Stimulated activated CD4-positive, alpha-beta T cell treated with anti-CD3 and anti-CD28 coated beads, Interleukin-4, amount 100 ng/mL, for 48 hours (primary cell): ENCODE measurements at places on chromosomes 16 and 17.

DNA sequence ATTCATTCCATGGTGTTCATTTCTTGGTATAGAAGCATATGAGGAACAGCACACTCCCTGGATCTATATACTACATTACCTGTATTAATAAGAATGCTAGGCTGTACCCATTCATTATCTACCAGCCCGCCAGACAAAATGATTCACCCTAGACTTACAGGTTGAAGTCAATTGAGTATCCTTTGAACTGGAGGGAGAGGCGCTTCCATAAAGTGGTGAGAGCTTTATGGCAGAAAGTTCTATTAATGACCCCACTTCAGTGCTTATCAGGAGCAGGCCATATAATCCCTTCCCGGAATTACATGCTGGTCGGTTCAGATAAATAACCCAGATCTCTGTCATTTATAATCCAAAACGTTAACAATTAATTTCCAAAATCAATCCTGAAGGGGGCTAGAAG, 44.5 kb upstream of the TOX3 start:
- DNase-seq, result no peak

- DNase-seq, result no peak
Measured at GRCh38 chr17:31386542-31387075, 4.9 kb upstream of the RAB11FIP4 start.

- DNase-seq, result no peak
Measured at GRCh38 chr16:83268169-83268568, 539.6 kb upstream of the HSBP1 start.

DNA sequence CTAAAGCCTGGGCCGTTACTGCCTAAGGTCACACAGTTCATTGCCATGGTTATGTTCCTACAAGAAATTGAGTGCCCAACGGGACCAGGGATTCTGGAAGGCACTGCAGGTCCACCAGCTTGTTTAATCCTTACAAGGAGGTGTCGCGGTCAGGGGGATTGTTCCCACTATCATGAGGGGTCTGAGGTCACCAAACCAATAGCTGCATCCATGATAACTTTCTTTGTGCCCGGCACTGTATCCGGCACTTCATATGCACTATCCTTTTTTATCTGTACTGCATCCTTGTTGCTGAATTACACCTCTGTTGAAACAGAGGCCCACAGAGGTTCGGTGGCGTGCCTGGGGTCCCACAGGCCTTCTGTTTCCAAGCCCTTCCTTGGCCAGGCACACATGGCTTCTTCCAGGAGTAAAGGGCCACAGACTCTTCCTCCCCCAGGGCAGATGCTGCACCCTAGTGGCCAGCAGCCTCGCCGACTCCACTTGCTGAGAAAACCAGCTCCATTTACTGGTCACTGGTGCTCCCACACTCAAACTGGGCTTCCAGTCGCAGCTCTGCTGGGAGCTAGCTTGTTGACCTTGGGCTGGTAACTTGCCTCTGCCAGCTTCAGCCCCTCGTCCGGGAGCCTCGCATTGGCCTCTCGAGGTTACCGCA, 82.0 kb upstream of the PLCG2 start:
- peak; percentile 45 for DNase-seq

- no peak for DNase-seq
Measured at GRCh38 chr16:72905581-72905980, 142.3 kb downstream of the ZFHX3 start.

DNA sequence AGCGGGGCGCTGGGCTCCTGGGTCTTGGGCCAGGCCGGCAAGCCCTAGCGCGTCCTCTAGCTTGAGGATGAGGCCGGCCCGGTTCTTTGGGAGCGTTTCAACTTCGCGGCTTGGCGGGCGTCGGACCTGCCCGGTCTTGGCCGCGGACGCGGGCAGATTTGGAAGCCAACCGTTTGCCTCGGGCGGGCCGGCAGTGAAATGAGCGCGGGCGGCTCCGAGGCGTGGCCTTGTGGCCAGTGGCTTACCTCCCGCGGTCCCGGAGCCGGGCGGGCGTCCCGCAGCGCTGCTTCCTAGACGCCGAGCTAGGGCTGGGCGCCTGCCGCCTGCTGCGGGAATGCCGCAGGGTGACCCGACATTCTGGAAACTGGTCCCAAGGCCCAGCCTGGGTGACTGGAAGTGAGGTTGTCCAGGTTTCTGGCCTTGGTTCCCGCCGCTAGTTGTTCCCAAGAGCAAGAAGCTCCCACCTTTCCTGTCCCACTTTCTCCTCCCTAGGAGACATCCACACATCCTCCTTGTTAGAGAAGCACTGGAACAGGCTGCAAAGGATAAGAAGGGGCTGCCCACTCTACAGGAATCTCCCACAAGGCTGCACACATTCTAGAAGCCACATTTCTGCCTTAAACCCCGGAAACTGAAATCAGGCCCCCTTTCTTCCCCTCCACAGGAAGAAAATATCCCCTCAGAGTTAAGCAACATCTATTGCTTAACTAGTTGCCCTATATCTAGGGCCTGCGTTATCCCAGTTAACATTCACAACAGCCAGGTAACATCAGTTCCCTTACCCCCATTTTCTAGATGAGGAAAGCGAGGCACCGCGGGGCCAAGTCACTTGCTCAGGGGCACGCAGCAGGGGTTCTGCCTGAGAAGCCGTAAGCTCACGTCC, 4.5 kb upstream of the CBX8 start:
- DNase-seq, result no peak

GRCh38 chr17:35797370-35797769, 1.9 kb upstream of the MMP28 start:
- DNase-seq, result no peak

- DNase-seq, result no peak
Measured at GRCh38 chr16:66481081-66481942, 54.2 kb downstream of the BEAN1 start.

DNA sequence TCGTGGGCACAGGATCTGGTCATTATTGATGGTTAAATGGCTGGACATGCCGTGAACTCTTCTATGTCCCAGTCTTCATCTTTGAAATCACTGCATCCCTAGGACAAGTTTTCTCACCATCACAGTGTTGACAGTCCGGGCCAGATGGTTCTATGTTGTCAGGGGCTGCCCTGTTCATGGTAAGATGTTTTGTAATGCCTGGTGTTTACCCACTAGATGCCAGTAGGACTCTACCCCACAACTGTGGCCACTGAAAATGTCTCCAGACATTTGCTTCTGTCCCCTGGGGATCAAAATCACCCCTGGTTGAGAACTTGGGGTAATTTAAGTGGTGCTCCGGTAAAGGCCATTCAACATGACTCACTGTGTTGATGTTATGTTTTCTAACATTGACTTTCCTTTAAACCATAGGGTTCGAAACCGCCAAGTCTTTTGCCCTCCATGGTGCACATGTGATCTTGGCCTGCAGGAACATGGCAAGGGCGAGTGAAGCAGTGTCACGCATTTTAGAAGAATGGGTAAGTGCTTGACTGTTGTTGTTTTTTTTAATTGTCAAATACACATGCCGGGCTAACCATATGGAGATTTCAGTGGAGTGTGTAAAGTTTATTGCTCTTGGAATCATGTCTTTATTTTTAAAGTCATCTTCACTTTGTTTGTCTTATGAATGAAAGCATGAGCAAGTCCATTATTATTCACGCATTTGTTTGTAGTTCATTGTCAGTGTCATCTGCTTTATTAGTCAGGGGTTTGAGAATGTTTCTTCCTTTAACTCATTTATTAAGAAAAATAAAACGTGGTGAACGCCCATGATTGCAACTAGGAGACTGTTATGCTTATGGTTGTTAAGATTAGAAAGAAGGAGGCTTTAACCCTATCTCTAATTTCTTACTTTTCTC, 64.6 kb downstream of the WWOX start:
- DNase-seq, result no peak

GRCh38 chr16:53732296-53732929, 28.5 kb downstream of the FTO start:
- DNase-seq, result no peak

- DNase-seq, result no peak
Measured at GRCh38 chr16:75377729-75378386, 55.4 kb downstream of the CFDP1 start.

GRCh38 chr17:20127360-20128035, 118.3 kb downstream of the SPECC1 start:
- DNase-seq, result no peak

DNA sequence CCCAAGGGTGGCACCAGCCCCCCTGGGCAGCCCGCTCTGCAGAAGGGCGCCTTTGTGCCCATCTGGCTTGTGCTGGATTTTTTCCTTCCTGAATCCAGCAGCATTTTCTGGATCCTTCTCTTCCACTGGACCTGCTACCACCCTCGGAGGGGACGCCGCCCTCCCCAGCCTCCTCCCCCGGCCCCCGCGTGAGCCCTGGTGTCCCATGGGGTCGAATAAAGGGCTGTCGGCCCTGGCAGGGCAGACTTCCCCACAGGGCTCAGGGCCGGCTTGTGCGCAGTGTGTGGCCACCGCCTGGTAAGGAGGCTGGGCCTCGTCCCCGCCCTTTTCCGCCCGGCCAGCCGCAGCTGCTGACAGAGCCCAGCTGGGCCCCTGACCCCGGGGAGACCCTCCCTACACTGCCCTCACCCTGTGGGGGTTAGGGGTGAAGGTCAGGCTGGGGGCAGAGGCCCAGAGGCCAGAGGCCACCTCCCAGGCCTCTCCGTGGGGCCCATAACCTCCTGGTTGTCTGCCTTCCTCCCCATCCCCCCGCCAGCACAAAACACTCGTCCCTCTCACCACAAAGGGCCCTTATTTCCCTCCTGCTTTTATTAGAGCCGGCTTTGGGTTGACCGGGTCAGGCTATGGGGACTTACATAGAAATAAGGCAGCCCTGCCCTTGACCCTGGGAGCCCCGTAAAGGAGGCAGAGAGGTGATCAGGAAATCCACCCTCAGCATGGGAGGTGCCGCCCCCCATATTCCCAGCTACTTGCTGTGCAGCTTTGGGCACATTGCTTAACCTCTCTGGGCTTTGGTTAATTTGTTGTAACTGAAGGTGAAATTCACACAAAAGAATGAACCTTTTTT, 179.3 kb upstream of the CIBAR2 start:
- DNase-seq, result no peak

- DNase-seq, result no peak
Measured at GRCh38 chr17:1100382-1100781, 79.4 kb downstream of the ABR start.

DNA sequence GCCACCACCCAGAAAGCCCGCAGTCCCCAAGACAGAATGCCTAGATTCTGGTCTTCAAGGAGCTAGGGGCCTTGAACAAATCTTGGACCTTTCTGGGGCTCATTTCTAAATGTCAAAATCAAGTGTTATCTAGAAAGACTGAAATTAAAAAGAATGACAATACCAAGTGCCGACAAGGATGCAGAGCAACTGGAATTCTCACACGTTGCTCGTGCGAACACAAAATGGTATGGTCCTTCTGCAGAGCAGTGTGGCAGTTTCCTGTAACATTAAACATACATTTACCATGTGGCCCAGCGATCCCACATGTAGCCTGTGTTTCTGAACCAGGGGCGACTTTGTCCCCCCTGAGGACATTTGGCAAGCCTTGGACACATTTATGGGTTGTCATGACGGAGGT, 137.9 kb downstream of the GAS7 start:
- no peak for DNase-seq

DNA sequence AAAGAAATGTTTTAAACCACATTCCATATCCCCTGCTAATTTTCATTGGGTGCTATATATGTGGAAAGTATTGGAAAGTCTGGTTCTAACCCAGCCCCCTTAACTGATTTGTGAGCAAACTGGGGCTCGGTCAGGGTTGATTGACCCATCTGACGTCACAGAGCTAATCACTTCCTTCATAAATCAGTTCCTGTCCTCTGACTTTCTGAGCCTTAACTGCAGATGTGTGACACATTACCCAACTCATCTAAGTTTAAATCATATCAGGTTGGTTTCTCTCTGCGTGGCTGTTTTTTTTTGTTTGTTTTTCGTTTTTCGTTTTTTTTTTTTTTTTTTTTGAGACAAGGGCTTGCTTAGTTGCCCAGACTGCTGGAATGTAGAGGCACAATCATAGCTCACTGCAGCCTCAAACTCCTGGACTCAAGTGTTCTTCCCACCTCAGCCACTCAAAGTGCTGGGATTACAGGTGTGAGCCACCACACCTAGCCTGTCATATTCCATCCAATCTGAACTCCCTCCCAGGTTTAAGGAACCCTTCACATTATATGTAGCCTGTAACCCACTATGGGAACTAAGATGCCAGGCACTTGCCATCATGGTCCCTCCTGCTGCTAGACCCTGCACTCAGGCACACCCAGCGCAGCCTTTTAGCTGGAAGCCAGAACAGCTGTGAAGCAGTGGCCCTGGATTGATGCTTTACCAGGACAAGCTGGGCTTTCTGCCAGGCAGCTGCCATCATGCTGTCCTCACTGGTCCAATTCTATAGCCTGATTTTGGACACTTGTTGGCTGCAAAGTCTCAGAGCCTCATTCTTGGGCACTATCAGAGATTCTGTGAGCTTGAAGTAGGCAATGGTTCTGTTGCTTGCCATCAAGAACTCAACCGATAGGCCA, 6.9 kb upstream of the BPTF start:
- no peak for DNase-seq

GRCh38 chr17:79401704-79402674, 208.9 kb downstream of the RBFOX3 start:
- DNase-seq, result no peak

GRCh38 chr16:97822-98221, 19.8 kb downstream of the MPG start:
- no peak for DNase-seq

DNA sequence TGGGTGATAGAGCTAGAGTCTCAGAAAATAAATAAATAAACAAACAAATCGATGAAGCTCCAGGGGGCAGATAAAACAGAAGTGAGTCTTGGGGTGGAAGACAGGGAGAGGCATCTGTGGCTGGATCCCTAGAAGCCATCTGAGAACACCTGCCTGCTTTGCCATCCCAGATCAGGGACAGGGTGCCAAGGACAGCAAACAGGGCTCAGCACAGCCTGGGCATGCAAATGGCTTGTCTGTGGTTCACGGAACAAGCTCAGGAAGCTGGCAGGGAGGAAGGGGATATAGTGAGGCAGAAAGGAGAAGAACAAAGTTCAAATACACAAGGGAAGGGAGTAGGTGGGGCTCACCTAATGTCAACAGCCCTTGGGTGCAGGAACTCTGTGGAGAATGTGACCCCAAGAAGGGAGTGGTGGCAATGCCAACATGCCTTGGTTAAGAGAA, 27.5 kb downstream of the TRIM25 start:
- no peak for DNase-seq
